ENCODE measurements at places on chromosomes 5 and 9. TPM values are rescaled to one million over a fixed set of nuclear protein-coding genes. Genes with fewer than 3 reads are reported as not detected.

Gene MSX2
- 0.62 TPM for total RNA-seq

GRCh38 chr5:132256783-132257130, 739 bp upstream of the PDLIM4 start:
- DNase-seq: no peak

Gene NOXA1
- 1.2 TPM for total RNA-seq

DNA sequence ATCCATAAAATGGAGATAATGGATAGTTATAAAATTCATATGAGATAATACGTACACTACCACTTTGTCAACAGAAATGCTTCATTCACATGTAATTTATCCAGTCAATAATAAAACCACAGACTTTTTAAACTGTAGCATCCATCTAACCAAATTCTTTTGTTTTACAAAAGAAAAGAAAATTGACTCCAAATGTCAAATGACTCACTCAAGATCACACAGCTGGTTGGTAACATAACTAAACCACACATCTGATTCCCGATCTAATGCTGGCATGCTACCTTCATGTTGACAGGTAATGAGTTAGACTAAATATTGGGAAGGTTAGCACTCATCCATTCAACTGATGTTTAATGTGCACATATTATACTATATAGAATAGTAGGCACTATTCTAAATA, 4.9 kb downstream of the FRMD3 start:
- no peak for DNase-seq
